ENCODE measurements at places on chromosomes 6 and 20.

DNA sequence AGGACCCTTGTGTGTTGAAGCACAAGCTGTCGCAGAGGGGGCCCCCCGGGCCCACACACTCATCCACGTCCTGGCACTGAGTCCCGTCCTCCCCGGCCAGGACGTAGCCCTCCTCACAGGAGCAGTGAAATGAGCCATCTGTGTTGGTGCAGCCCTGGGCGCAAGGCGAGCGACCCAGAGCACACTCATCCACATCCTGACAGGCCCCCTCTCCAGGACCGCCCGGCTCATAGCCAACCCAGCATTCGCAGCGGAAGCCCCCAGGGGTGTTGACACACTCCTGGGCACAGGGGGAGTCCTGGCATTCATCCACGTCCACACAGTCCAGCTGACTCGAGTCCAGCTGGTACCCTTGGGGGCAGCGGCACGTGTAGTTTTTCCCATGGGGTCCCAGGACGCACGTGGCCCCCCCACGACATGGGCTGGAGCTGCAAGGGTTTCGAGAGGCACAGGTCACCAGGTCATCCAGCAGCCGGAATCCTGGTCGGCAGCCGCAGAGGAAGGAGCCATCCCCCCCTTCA is 1.2 kb downstream of the CD93 start:
- no peak for DNase-seq

- DNase-seq, result peak; percentile 59
These were observed 101.8 kb downstream of the COL21A1 start for GRCh38 chr6:56145616-56146015.

- peak; percentile 9 for DNase-seq
These were observed 15.2 kb downstream of the CTCFL start for GRCh38 chr20:57509665-57510237.

- DNase-seq, result no peak
These were observed 8.2 kb upstream of the BAG2 start for GRCh38 chr6:57163956-57164355.

- peak; percentile 33 for DNase-seq
These were observed 57.8 kb upstream of the EDN1 start for GRCh38 chr6:12232339-12232738.

- peak; percentile 46 for DNase-seq
These were observed 899.0 kb downstream of the TFAP2A start for GRCh38 chr6:9515633-9516606.

DNA sequence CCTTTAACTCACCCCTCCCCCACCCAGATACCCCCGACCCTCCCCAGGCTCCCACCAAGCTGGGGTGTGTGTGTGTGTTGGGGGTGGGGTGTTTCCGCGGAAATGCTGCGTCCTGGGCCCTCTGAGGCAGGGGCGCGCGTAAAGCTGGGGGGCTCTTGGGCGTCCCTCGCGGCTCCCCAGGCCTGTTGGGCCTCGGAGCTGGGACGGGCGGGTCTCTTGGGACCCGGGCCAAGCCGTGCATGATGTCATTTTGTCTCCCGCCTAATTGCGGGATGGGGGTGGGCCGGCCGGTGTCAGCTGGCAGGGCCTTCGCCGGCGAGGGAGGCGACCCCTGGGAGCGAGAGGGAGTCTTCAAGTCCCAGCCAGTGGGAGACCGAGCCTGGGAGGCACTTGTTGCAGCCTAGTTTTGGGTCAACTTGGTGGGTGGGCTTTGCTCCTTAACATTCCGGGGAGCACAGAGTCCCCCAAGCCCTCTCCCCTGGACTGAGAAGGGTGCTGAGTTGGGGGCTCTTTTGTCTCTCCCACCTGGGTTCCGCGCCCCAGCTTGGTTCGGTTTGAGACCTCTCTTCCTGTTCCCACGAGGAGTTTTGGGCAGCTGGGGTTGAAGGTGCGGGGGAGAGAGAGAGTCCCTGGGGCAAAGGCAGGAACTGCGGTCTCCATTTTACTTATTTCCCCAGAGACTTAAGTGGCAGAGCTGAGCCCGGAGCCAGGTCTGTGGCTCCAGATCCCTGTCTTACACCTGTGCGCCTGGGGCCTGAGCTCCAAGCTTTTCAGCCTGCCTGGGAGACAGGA is 623 bp downstream of the MYBL2 start:
- peak; percentile 25 for DNase-seq

- no peak for DNase-seq
These were observed at the start of gene NKX2-2 for GRCh38 chr20:21513881-21514540. NKX2-2 (minus strand) TSS chr20:21514064; CDS start chr20:21513669, 395 bp downstream.

DNA sequence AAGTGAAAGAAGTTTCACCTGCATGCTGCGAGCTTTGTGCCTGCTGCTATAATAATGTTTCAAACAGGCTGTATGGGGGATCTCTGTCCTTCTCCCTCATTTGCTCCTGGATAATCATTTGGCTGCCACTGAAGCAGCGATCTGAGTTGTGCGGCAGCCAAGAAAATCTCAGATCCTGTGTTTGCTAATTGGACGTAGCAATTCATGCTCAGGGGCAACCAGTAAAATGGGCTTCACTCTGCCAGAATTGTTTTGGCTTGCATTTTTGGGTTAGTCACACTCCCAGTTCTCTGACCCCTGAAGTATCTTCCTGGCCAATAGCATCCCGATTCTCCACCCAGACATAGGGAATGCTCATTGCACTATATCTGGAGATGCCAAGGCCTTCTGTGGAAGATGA is 13.7 kb upstream of the STXBP5 start:
- DNase-seq, result no peak

DNA sequence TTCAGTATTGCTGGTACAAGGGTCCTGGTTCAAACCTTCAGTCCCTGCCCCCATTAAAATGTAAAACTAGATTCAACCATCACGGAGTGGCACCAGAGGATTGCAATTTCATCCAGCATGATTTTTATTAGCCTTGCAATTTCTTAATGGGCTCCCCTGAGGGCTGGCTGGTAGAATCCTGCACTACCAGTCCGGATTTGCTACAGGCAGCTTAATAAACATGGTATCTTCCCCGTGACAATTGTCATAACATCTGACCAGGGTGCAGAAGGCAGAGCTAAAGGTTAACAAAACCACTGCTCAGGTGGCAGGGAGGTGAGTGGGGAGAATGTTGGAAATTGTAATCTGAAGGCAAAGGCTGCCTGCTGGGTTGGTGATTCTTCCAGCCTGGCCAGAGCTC is 94.5 kb downstream of the PKHD1 start:
- no peak for DNase-seq

DNA sequence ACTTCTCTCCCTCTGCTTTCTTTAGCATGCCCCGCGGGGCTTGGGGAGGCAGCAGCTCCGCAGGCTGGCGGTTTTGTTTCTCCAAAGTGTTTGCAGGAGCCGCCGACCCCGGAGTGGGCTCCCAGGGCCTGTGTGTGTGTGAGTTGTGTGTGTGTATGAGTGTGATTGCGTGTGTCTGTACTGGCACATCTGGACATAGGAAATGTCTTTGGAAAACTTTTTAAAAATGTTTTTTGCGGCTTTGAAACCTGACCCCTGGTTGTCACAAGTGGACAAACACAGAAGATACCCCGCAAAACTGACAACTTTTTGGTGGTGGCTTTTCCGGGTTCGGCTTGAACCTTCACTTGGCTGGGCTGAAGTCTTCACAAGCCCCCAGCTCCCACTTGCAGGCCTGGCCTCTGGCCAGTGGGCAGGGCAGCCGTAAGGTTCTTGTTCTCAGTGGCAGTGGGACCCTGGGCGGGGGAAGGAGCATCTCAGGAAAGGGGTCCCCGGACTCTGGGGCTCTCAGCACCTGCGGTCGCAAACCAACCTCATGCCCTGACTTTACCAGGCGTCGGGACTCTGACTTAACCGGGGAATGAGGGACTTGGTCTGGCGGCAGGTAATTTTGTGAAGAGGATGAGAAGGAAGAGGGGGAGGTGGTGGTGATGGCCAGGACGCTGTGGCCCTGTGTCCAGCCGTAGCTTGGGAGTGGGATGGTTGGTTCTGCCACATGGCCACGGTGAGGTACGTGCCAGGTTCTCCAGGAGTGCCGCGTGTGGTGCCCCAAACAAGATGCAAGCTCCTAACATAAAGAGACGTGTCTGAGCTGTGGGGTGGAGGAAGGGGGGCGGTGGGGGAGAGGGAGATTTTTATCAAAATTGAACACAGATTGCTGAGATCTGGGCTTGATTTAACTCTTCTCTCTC is 619 bp downstream of the DAAM2 start:
- no peak for DNase-seq

DNA sequence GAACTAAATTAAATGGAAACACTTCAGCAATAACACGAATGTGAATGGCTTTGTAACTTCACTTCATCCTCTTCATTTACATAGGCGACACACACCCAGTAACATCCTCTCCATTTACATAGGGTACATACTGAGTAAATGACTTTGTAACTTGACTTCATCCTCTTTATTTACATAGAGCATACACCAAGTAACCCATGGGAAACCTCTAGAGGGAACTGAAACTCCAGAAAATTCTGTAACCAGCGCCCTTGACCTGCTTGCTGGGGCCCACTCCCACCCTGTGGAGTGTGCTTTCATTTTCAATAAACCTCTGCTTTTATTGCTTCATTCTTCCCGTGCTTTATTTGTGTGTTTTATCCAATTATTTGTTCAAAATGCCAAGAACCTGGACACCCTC is 81.6 kb upstream of the OPRM1 start:
- DNase-seq, result no peak

GRCh38 chr6:131642987-131643611 is 6.0 kb downstream of the ENPP3 start:
- peak; percentile 14 for DNase-seq

- DNase-seq, result peak; percentile 82
These were observed 10.6 kb upstream of the FAM8A1 start for GRCh38 chr6:17589406-17590096.

DNA sequence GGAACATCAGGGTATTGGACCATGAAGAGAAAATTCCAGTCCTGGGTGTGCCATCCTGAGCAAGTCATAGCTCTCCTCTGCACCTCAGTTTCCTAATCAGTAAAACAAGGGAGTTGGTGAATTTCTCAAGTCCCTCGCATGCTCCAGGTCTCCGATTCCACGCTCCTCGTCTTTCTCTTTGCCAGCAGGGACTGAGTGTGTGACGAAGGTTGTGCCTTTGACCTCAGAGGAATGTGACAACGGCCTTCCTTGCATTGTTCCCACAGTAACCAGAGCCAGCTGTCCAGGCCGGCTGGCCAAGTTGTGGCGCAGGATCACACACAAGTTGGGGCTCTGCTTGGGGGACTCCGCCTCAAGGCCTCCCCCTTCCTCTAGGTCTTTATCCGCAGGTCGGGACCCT is 217.3 kb downstream of the ATXN1 start:
- DNase-seq, result peak; percentile 54

- no peak for DNase-seq
These were observed 33.2 kb downstream of the RANBP9 start for GRCh38 chr6:13678255-13678983.

GRCh38 chr6:235763-236360 is 56.4 kb upstream of the DUSP22 start:
- peak; percentile 50 for DNase-seq

DNA sequence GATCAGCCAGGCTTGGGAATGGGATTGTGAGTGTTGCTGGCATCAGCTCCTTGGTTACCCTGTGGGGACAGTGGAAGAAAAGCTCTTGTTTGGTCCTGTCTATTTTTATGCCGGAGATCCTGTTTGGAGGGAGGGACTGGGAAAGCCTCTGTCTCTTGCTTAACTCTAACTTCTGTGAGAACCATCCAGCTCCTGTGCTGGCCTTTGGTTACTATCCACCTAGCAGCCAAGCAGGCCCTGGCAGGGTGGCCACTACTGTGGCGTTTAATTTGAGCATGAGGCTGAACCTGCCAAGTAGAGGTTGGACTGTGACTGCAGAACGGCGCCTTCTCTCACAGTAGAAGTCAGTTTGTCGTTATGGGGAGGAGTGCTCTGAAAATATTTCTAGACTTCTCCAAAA is 193.3 kb downstream of the UTRN start:
- DNase-seq, result peak; percentile 19

DNA sequence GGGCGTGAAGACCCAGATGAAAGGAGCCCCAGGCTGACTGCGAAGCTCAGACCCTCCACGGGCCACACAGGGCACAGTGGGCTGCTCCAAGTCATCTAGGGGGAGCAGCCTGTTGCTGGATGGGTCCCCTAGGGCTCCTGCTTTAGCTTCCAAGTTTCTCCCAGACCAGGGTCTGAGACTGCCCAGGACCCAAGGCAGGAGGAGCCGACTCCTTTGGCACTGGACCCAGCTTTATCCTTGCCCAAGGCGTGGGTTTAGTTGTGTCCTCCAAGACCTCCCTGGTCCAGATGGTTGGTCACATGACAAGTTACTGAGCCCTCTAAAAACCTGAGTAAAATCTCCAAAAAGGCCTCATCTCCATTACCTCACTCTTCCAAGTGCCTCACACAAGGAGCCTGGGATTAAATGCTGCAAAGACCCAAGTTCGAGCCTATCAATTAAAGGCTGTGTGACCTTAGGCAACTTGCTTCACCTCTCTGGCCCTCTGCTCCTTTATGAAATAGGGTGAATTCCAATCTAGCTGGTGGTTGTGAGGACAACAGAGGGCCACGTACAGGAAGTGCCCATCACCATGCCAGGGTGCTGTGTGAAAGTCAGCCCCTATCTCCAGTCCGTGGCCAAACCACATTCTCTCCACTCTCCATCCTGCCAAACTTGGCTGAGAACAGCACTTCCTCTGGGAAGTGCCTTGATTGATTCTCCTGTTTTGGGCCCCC is 2.5 kb downstream of the NECAB3 start:
- DNase-seq, result no peak

GRCh38 chr20:38034108-38034649 is 633 bp downstream of the RPRD1B start:
- no peak for DNase-seq

GRCh38 chr6:19024737-19025136 is 637.6 kb downstream of the RNF144B start:
- DNase-seq, result peak; percentile 36

DNA sequence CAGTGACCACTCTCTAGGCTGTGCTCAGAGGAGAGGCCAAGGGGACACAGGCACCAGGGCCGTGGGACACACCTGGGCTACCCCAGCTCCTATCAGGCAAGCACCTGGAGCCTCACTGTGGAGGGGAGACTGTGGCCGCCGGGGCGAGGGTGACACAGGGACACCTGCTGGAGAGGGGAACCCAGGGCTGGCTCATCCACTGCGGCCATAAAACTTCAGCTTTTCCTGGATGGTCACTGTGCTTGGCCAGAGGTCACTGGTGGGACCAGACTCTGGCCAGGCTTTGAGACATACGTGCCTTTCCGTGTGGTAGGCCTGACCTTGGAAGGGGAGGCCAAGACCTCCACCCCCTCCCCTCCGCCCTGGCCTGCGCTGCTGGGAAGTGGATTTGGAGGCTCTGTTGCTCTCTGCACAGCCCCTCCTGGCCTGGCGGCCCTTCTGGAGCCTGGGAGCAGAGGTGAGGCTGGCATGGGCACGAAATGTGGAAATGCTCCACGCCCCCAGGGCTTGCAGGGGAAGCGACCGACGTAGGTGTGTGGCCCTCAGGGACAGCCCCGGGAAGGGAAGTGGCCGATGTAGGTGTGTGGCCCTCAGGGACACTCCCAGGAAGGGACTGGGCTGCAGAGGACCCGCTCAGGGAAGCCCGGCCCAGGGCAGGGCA is 42.9 kb upstream of the BHLHE23 start:
- no peak for DNase-seq

- peak; percentile 39 for DNase-seq
These were observed 253.8 kb upstream of the PRDM1 start for GRCh38 chr6:105832313-105832761.
